ENCODE measurements at places on chromosomes 12 and 14. TPM values are rescaled to one million over a fixed set of nuclear protein-coding genes. Genes with fewer than 3 reads are reported as not detected.

GRCh38 chr12:79776111-79776510 lies 85.3 kb upstream of the PAWR start:
- no peak for DNase-seq

Gene IGF1
- 5.8 TPM for total RNA-seq

DNA sequence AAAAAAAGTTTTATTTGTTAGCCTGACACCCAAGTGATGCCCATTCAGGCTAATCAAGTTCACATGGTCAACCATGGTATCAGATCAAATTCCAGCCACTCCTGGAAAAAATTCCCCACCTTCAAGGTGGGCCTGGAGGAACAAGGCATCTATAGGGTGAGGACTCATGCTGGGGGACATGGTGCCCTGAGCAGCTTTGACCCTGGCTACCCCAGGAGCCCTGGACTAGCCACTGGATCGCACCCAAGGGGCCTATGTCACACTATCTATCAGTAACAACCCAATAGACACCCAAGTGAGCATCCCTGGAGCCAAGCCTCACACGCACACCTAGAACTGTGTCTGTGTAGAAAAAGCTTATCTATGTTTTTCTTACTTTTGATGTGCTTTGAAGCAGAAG lies 4.1 kb upstream of the NCOR2 start:
- DNase-seq = no peak

DNA sequence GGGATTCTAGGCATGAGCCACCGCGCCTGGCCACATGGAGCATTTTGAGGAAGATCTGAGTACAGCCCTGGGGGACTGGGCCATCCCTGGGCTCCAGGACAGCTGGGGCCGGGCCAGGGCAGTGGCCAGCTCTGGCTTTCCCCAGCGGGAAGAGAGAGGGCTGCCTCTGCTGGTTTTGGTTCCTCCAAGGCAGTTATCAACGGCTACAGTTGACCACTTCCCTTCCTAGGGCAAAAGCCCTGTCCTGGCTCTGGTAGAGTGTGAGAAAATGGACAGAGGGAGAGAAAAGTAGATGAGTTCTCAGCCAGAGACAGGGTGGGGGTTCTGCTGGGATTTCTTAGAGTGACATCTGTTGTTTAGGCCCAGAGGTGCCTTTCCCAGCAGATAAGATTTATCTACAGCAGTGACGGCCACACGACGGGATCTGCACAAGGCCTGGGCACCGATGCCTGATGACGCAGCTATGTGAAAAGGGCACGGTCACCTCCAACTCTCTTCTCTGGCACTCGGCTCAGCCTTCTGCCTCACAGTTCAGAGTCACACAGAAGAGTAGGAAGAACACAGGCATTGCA lies 5.5 kb upstream of the HVCN1 start:
- peak; percentile 30 for DNase-seq

Measured in left colon (tissue), 2 donors.